ENCODE measurements at places on chromosomes 7 and 10.

DNA sequence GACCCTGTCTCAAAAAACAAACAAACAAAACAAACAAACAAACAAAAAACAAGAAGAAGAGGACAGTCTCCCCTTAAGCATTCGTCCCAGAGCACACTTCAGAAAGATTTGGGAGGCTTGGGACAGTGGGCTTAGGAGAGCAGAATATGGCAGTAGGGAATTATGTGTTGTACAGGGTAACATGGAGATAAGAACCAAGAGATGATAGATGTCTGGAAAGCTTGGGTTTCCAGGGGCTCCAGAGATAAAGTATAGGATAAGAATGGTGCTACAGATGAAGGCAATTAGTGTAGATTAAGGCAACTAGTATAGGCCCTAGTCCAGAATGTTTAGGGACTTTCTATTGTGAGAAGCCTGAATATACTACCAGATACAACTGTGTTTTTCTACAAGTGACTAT, 934.9 kb upstream of the AUTS2 start:
- peaks cover 6% of the 10 kb centered on the region for H3K27me3 ChIP-seq
- no peak for DNase-seq
- no peak overlapping the region for H3K27ac ChIP-seq
- H3K36me3 ChIP-seq, result no peaks in the 10 kb centered on the region
- peaks cover 13% of the 10 kb centered on the region for H3K4me1 ChIP-seq
- H3K4me3 ChIP-seq, result no peak overlapping the region

GRCh38 chr10:8211631-8212030, 157.1 kb downstream of the GATA3 start:
- DNase-seq, result no peak
- no peaks in the 10 kb centered on the region for H3K27me3 ChIP-seq
- no peak overlapping the region for H3K27ac ChIP-seq
- peaks cover 5% of the 10 kb centered on the region for H3K4me1 ChIP-seq

DNA sequence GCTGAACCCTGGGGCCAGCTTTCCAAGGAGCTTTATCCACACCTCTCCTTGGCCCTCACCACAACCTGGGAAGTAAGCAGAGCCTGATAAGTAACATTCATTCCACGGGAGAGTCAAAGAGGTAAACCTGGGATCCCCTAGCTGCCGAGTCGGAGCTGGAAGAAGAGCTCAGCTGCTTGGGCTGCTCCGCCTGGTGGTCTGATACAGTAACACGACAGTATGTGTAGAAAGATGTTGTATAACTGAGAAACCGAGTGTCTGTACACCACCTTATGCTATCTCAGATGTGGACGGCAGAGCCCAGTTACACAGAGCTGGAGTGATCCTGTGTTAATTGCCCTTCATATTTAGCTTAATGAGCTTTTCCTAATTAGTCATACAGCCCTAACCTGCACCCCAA, 151.3 kb upstream of the KMT2E start:
- no peak overlapping the region for H3K27ac ChIP-seq
- peaks cover 67% of the 10 kb centered on the region for H3K27me3 ChIP-seq
- H3K4me3 ChIP-seq, result no peak overlapping the region
- no peak for DNase-seq
- H3K36me3 ChIP-seq, result no peaks in the 10 kb centered on the region

- H3K4me1 ChIP-seq, result peaks cover 25% of the 10 kb centered on the region
- no peak overlapping the region for H3K27ac ChIP-seq
- no peak overlapping the region for H3K4me3 ChIP-seq
- H3K36me3 ChIP-seq, result peaks cover 14% of the 10 kb centered on the region
Observed at GRCh38 chr7:114822844-114823243, 99.0 kb upstream of the MDFIC start.

DNA sequence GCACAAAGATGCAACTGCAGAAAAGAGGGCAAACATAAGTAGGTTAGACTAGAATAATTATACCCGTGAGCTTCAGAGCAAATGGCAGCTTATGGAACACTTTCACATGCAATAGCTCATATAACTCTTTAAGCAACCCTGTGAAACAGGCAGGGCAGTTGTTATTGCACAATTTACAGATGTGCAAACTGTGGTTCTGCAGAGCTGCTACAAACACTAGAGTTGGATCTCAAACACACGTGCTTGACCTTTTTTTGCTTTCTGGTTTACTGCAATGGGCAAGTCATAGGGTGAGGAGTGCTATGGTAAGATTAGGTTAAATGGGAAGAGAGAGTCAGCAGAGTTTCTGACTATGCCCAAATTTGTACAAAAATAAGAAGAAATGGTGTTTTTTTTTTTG, 610.8 kb downstream of the GATA3 start:
- no peaks in the 10 kb centered on the region for H3K27me3 ChIP-seq
- H3K27ac ChIP-seq, result no peak overlapping the region
- H3K4me1 ChIP-seq, result peaks cover 13% of the 10 kb centered on the region
- DNase-seq, result no peak
- no peak overlapping the region for H3K4me3 ChIP-seq

- H3K36me3 ChIP-seq, result no peaks in the 10 kb centered on the region
- no peaks in the 10 kb centered on the region for H3K4me1 ChIP-seq
- no peak overlapping the region for H3K4me3 ChIP-seq
Observed at GRCh38 chr7:44280993-44281721, 44.2 kb downstream of the CAMK2B start.

- no peaks in the 10 kb centered on the region for H3K27me3 ChIP-seq
- no peaks in the 10 kb centered on the region for H3K4me1 ChIP-seq
- H3K4me3 ChIP-seq, result no peak overlapping the region
- no peak for DNase-seq
- H3K27ac ChIP-seq, result no peak overlapping the region
Observed at GRCh38 chr7:30648744-30649540, 33.3 kb downstream of the CRHR2 start.

DNA sequence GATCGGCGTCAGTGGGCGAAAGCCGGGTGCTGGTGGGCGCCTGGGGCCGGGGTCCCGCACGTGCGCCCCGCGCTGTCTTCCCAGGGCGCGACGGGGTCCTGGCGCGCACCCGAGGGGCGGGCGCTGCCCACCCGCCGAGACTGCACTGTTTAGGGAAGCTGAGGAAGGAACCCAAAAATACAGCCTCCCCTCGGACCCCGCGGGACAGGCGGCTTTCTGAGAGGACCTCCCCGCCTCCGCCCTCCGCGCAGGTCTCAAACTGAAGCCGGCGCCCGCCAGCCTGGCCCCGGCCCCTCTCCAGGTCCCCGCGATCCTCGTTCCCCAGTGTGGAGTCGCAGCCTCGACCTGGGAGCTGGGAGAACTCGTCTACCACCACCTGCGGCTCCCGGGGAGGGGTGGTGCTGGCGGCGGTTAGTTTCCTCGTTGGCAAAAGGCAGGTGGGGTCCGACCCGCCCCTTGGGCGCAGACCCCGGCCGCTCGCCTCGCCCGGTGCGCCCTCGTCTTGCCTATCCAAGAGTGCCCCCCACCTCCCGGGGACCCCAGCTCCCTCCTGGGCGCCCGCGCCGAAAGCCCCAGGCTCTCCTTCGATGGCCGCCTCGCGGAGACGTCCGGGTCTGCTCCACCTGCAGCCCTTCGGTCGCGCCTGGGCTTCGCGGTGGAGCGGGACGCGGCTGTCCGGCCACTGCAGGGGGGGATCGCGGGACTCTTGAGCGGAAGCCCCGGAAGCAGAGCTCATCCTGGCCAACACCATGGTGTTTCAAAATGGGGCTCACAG, 1.1 kb downstream of the EGFR start:
- peak overlapping the region; percentile 66 for H3K4me3 ChIP-seq
- peak; percentile 56 for DNase-seq
- H3K36me3 ChIP-seq, result no peaks in the 10 kb centered on the region

- H3K4me1 ChIP-seq, result no peaks in the 10 kb centered on the region
- H3K4me3 ChIP-seq, result no peak overlapping the region
- no peak for DNase-seq
- peaks cover 23% of the 10 kb centered on the region for H3K27me3 ChIP-seq
Observed at GRCh38 chr10:133419211-133419950, 5.0 kb downstream of the SPRN start.

- H3K36me3 ChIP-seq, result peaks cover 2% of the 10 kb centered on the region
- no peaks in the 10 kb centered on the region for H3K4me1 ChIP-seq
Observed at GRCh38 chr7:91455411-91455810, 191.2 kb downstream of the FZD1 start.

DNA sequence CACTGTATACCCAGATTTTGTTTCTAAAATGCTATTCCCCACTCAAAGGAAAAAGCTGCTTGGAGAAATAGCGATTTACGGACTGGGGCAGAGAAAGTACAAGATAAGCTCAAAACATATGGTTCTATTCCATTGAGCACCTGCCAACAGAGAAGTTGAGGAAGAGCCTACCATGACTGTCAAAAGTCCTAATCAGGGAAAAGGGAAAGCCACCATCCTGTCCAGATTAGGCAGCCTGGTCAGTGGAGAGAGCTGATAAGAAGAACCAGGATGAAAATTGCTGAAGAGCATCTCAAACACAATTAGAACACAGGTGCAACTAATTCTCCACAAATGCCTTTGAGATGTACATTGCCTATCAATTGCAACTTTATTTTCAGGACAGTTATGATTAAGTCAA, 104.1 kb downstream of the MYOF start:
- no peaks in the 10 kb centered on the region for H3K27me3 ChIP-seq
- H3K4me3 ChIP-seq, result no peak overlapping the region
- H3K36me3 ChIP-seq, result peaks cover 19% of the 10 kb centered on the region
- DNase-seq, result no peak
- no peak overlapping the region for H3K27ac ChIP-seq
- H3K4me1 ChIP-seq, result peaks cover 13% of the 10 kb centered on the region

GRCh38 chr7:12320987-12321647, 82.5 kb downstream of the VWDE start:
- peaks cover 39% of the 10 kb centered on the region for H3K4me1 ChIP-seq
- H3K27me3 ChIP-seq, result no peaks in the 10 kb centered on the region
- peaks cover 5% of the 10 kb centered on the region for H3K36me3 ChIP-seq

- peak overlapping the region; percentile 48 for H3K27ac ChIP-seq
- H3K4me3 ChIP-seq, result no peak overlapping the region
Observed at GRCh38 chr10:78820007-78820362, 248.8 kb upstream of the ZMIZ1 start.

DNA sequence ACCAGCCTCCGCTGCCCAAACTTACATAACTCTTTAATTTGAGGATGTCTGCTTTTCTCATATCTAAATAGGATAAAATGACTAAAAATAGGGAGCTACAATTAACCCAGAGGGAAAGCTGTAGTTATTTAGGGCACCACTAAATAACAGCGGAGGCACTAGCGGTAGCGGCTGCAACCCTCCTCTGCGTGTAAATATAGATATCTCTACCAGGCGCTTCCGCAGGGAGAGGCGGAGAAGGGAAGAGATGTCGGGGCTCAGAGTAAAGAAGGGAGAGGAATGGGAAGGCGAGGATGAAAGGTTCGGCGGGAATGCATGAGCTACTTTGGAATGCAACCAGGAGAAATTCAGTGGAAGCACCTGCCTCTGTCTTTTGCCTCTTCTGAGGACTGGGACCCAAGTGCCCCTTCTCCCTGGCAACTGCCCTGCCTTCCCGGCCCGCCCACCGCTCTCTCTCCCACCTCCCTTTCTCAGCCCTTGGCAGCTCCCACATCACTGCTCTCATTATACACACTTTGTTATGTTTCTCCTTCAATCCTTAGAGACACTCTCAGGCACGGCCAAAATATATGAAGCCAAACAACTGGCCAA, 698.3 kb downstream of the PARD3 start:
- peaks cover 47% of the 10 kb centered on the region for H3K4me1 ChIP-seq
- DNase-seq, result no peak
- H3K27ac ChIP-seq, result peak overlapping the region; percentile 86
- H3K27me3 ChIP-seq, result no peaks in the 10 kb centered on the region

GRCh38 chr7:84251277-84251781, 56.7 kb upstream of the SEMA3A start:
- peaks cover 24% of the 10 kb centered on the region for H3K4me1 ChIP-seq
- H3K27me3 ChIP-seq, result no peaks in the 10 kb centered on the region
- peak overlapping the region; percentile 72 for H3K27ac ChIP-seq
- H3K4me3 ChIP-seq, result no peak overlapping the region

DNA sequence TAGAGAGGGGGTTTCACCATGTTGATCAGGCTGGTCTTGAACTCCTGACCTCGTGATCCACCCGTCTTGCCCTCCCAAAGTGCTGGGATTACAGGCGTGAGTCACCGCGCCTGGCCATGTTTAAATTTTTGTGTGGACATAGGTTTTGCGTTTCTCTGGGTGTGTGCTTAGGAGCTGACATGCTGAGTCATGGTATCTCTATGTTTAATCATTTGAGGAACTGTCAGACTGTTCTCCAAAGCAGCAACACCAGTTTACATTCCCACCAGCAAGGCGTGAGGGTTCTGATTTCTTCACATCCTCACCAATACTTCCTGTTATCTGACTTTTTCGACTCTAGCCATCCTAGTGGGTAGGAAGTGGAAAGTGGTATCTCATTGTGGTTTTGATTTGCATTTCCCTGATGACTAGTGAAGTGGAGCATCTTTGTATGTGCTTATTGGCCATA, 153.7 kb downstream of the DNAJB6 start:
- no peak overlapping the region for H3K27ac ChIP-seq
- no peaks in the 10 kb centered on the region for H3K36me3 ChIP-seq
- H3K4me3 ChIP-seq, result no peak overlapping the region

DNA sequence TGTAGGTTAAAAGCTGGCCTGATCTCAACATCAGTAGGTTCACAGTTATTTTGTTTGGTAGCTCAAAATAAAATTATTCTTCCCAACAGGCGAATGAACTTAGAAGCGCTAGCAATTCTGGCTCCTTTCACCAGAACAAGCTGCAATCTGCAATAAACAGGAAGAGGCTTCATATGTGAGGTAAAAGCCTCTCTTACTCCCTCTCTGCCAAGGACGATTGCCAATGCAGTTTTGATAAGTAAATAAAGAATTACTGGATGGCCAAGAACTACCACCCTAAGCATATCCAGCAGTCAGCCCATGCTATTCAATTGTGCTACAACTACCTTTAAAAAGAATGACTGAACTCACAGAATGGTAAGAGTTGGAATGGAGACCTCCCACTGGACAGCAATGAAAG, 150.0 kb upstream of the LAMB4 start:
- H3K27ac ChIP-seq, result no peak overlapping the region
- H3K36me3 ChIP-seq, result peaks cover 1% of the 10 kb centered on the region
- peaks cover 15% of the 10 kb centered on the region for H3K27me3 ChIP-seq
- H3K4me3 ChIP-seq, result no peak overlapping the region

GRCh38 chr10:105700218-105700617, 1059.1 kb downstream of the SORCS3 start:
- no peaks in the 10 kb centered on the region for H3K4me1 ChIP-seq
- no peaks in the 10 kb centered on the region for H3K36me3 ChIP-seq
- H3K4me3 ChIP-seq, result no peak overlapping the region
- no peak overlapping the region for H3K27ac ChIP-seq
- no peak for DNase-seq

- H3K4me1 ChIP-seq, result peaks cover 17% of the 10 kb centered on the region
- H3K27me3 ChIP-seq, result peaks cover 2% of the 10 kb centered on the region
- no peak for DNase-seq
- no peaks in the 10 kb centered on the region for H3K36me3 ChIP-seq
Observed at GRCh38 chr10:46539596-46540411, 16.7 kb downstream of the GPRIN2 start.

- no peaks in the 10 kb centered on the region for H3K27me3 ChIP-seq
- no peaks in the 10 kb centered on the region for H3K4me1 ChIP-seq
- no peak overlapping the region for H3K4me3 ChIP-seq
- DNase-seq, result no peak
Observed at GRCh38 chr7:12756821-12757220, 69.4 kb downstream of the ARL4A start.

- no peak overlapping the region for H3K4me3 ChIP-seq
- H3K4me1 ChIP-seq, result no peaks in the 10 kb centered on the region
- no peak overlapping the region for H3K27ac ChIP-seq
- no peaks in the 10 kb centered on the region for H3K27me3 ChIP-seq
- no peaks in the 10 kb centered on the region for H3K36me3 ChIP-seq
- DNase-seq, result no peak
Observed at GRCh38 chr7:8133188-8133848, 128.6 kb downstream of the ICA1 start.
